ENCODE measurements at places on chromosomes 16 and 17.

- no peak for DNase-seq
These were observed 527 bp upstream of the CHAD start for GRCh38 chr17:50469208-50469605.

DNA sequence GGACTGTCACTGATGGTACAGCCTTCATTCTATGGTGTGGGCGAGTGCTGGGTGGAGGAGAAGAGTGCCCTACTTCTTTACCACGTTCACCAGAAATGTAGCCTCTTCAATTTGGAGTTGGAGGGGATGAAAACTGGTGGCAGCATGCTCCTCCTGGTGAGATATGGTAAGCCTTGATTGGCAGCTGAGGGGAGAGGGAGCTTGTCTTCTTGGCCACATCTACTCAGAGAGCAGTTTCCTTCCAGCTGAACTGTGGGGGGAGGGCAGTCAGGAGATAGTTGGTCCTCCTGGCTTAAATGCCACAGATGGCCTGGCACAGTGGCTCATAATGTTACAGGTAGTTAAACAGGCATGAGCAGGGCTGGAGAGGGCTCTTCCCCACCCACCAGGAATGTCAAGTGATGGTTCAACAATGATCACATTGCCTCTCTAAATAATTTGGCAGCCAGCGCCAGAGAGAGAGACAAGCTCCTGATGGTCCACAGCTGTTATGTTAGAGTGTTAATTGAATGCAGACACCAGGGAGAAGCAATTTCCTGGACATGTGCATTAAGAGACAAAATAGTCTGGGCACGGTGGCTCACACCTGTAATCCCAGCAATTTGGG is 9.0 kb upstream of the MAPK3 start:
- no peak for DNase-seq

DNA sequence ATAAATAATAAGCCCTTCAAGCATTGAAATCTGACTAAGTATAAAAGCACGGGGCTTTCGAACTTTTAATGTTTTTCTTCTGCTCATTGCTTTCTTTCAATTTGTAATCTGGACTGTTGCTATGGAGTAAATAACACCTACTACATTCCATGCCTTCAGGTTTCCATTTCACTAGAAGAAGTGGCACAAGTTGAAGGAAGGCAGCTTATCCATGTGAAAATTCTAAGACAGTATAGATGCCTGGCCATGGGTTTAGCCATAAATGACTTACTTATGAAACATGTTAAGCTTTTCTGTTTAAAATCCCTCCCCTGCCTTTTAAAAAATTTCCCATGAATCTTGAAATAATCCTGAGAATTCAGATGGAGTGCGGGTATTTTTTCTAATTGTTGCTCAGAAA is 30.6 kb downstream of the KCNJ16 start:
- no peak for DNase-seq

- DNase-seq, result no peak
These were observed 17.5 kb downstream of the OTOP3 start for GRCh38 chr17:74953134-74953687.

DNA sequence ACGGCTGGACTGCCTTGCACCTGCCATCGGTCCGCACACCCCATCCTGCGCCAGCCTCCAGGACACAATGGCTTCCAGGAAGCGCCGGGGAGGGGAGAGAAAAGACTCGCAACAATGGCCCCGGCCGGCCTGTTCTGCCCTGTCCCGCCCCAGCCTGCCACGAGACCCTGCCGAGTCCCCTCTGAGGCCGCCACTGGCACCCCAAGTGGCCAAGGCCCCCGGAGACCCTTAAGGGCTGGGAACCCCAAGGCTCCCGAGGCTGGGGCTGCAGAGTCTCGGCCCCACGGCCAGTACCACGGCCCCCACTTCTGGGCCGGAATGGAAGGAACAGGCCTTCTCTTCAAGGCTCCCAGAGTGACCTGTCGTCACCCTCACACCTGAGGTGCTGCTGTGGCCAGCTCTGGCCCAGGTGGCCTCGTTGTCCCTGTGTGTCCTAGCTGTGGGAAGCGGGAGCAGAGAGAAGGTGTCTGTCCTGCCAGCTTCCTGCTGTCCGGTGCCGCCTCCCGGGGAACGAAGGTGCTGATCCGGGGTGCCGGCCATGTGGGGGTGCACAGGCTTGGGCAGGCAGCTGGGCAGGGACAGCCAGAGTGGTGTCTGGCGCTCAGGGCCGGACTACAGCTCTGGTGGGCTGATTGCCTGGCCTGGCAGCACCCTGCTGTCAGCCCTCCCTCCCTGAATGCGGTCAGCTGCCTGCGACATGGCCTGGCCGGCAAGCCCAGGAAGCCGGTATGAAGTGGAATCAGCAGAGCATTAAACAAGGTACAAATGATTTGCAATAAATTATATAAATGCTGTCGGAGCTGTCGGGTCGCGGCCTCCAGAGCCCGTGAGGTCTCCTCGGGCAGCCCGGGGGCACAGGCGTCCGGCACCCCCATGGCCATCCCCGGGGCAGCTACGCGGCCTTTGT is 8.2 kb upstream of the CACNA1H start:
- DNase-seq, result no peak

GRCh38 chr16:55566432-55567175 is at the start of gene CAPNS2:
TSS of gene CAPNS2 (plus strand) at chr16:55566684. CDS start at chr16:55566757, 73 bp downstream.
- no peak for DNase-seq

DNA sequence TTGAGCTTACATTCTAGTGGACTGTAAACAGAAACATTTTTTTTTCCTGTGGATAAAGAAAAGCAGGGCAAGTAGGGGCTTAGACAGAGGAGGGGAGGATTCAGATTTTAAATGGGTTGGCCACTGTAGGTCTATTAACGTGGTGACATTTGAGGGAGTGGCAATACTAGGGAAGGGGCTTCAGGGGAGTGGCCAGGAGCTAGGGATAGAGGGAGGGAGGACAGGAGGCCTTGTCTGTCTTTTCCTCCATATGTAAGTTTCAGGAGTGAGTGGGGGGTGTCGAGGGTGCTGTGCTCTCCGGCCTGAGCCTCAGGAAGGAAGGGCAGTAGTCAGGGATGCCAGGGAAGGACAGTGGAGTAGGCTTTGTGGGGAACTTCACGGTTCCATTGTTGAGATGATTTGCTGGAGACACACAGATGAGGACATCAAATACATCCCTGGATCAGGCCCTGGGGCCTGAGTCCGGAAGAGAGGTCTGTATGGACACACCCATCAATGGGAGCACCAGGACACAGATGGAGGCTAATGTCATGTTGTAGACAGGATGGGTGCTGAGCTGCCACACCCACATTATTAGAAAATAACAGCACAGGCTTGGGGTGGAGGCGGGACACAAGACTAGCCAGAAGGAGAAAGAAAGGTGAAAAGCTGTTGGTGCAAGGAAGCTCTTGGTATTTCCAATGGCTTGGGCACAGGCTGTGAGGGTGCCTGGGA is 6.5 kb upstream of the HBM start:
- DNase-seq, result no peak

- no peak for DNase-seq
These were observed 22.4 kb downstream of the GDE1 start for GRCh38 chr16:19499481-19499880.

- no peak for DNase-seq
These were observed 378.1 kb downstream of the HAPSTR1 start for GRCh38 chr16:9469512-9469911.

- no peak for DNase-seq
These were observed 333 bp upstream of the NOG start for GRCh38 chr17:56593086-56593645.

GRCh38 chr16:53744449-53744848 is 40.5 kb downstream of the FTO start:
- DNase-seq, result no peak

DNA sequence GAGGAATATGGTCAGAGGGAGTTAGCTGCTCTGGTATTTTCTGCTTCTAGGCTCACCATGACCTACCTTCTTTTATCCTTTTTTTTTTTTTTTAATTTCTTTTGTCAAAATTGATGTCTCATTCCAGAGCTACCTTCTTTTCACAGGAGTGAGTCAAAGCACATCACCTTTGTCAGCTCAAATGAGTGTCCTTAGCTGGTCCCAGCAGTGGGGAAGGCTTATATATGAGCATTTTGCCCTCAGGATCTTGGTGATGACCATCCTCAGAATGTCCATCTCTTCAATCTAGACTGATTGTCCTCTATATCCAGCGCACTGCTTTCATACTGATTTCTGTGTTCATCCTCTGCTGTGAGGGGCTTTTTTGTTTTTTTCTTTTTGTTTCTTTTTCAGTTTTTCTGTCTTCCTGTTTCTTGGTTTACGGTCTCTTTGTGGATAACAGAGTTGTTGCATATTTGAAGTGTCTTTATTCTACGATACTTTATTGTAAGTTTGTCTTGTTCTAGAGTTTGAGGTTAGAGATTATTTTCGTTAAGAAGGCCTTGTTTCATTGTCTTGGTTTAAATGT is 24.9 kb downstream of the CBFB start:
- DNase-seq, result no peak

GRCh38 chr17:50665838-50666237 is 31.2 kb downstream of the ABCC3 start:
- no peak for DNase-seq

GRCh38 chr17:62112229-62112628 is 47.2 kb upstream of the MED13 start:
- no peak for DNase-seq

- no peak for DNase-seq
These were observed 10.3 kb upstream of the PVALEF start for GRCh38 chr17:81154961-81155360.

DNA sequence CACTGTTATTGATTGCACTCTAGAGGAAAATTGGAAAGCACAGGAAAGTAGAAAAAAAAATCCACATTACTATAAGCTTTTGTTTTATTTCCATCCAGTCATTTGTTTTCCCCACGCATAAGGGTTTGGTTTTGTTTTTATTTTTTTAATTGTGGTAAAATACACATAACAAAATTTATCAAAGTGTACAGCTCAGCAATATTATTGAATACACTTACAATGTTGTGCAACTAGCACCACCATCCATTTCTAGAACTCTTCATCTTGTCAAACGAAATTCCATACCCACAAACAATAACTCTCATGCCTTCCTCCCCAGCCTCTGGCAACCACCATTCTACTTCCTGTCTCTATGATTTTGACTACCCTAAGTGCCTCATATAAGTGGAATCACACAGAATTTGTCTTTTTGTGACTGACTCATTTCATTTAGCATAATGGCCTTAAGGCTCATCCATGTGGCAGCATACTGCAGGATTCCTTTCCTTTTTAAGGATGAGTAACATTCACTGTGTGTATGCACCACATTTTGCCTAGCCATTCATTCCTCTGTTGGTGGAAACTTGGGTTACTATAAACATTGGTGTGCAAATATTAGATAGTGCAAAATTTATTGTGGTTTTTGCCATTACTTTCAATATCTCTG is 11.1 kb downstream of the SPPL2C start:
- no peak for DNase-seq

GRCh38 chr16:83774066-83774465 is 33.7 kb upstream of the HSBP1 start:
- no peak for DNase-seq

DNA sequence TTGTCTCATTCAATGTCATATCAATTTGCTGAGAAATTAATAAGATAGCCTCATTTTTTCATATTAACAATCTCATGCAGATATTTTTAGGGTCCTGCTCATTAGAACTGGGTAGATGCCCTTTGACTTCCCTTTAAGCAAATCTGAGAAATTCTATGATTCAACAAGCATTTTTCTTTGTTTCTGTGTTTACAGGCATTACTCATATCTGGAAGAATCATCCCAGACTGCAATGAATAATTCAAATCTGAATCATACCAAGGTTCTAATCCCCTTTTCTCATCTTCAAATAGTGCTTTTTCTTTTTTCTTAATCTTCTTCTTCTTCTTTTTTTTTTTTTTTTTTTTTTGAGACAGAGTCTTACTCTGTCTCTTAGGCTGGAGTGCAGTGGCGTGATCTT is 69.2 kb upstream of the KIFC3 start:
- DNase-seq, result no peak

GRCh38 chr16:68860978-68861892 is 17.9 kb downstream of the TANGO6 start:
- DNase-seq, result no peak

GRCh38 chr17:63598281-63598680 is 2.4 kb upstream of the TACO1 start:
- DNase-seq, result no peak

DNA sequence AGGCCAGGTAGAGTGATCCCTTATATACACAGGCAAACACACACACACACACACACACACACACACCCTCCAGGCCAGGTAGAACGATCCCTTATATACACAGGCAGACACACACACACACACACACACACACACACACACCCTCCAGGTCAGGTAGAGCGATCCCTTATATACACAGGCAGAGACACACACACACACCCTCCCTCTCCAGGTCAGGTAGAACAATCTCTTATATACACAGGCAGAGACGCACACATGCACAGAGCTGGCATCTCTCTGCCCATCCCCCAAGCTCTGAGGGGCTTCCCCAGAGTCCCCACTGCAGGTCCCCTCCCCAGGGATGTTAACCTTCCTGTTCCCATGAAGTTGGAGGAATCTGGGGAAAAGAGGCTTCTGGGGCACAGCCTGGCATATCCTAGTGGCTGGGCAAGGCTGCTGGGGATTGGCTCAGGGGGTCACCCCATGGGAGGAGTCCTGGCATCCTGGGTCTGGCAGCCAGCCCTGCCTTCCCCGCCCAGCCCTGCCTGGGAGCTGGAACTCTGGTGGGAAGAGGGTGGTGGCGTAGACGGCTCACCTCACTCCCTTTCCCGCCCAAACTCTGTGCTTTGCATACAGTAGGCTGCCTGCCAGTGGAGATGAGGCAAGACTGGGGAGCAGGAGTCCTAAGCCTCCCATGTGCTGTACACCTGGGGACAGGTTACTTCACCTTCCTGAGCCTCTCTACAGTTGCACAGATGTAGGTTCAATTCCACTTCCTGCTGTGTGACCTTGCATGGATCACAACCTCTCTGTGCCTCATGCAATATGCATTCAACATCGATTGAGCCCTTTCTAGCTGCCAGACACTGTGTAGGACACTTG is 41.8 kb downstream of the TEKT5 start:
- no peak for DNase-seq

- DNase-seq, result no peak
These were observed 12.2 kb upstream of the AKTIP start for GRCh38 chr16:53515259-53515658.

DNA sequence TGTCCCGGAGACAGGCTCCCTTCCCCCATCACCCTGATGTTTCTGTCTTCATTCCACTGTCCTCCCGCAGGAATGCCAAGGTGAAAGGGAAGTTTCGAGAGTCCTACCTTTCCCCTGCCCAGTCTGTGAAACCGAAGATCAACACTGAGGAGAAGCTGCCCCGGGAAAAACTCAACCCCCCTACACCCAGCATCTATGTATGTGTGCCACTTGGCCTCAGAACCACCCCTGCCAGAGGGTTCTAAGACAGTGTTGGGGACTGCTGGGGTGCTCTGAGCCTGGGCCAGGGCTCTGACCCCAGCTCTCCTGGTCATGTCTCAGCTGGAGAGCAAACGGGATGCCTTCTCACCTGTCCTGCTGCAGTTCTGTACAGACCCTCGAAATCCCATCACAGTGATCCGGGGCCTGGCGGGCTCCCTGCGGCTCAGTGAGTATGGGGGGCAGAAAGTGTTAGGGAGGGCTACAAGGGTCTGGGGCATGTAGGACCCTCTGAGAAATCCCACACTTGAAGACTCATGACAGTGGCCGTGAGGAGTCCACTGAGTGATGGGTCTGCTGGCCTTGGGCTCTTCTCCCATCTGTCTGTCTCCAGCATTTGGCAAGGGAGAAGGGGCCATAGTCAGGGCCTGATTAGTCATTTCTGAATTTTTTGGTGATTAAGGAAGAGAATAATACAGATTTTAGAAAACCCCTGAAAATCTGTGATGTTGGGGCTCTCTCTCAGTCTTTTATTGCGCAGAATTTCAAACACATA is 4.9 kb upstream of the TMEM88 start:
- no peak for DNase-seq

Measured in vagina (tissue), 2 donors.